ENCODE measurements at places on chromosomes 4 and X.

GRCh38 chrX:129659141-129659540, 4.4 kb upstream of the APLN start:
- no peaks in the 10 kb centered on the region for H3K4me1 ChIP-seq
- H3K27me3 ChIP-seq = no peaks in the 10 kb centered on the region
- no peaks in the 10 kb centered on the region for H3K36me3 ChIP-seq
- no peak overlapping the region for H3K4me3 ChIP-seq

DNA sequence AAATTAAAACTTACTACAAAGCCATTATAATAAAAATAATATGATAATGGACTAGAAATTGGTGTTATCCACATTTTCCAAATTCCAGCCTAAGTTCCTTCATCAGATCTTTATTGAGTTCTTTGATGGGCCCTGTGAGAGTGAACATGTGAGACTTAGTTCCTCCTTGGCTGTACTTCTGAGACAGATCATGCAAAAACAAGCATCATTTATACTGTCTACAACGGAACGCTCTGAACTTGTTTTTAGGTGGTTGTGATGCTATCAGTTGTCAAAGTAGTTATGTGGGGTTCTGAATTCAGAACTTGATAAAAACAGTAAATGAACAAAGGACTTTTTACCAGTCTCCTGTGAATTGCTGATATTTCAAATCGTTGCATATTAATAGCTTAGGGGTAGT, 48.9 kb downstream of the JADE3 start:
- peaks cover under 1% of the 10 kb centered on the region for H3K4me1 ChIP-seq
- H3K4me3 ChIP-seq = no peak overlapping the region
- DNase-seq = no peak
- no peaks in the 10 kb centered on the region for H3K36me3 ChIP-seq
- H3K27ac ChIP-seq = no peak overlapping the region

DNA sequence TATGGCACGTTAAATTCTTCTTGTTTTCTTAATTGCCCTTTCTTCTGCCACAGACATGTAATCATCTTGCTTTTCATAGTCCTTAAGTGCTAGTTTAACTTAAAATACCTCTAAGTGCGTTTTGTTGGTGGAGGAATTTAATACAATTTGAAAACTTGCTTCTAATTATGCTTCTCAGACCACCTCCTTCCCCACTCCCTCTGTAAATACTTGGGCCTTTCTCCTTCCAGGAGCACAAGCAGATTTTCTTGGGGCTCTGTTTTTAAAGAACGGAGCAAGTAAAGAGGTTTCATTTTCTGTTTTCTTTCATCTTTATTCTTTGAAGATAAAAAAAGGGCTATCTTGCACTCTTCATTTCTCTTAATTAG, 559 bp upstream of the PCDH18 start:
- peaks cover 5% of the 10 kb centered on the region for H3K27me3 ChIP-seq
- H3K4me3 ChIP-seq = peak overlapping the region; percentile 54
- peaks cover 1% of the 10 kb centered on the region for H3K36me3 ChIP-seq
- H3K27ac ChIP-seq = peak overlapping the region; percentile 79
- no peak for DNase-seq

GRCh38 chrX:15694941-15695451, 30.4 kb upstream of the CLTRN start:
- no peak for DNase-seq
- H3K27me3 ChIP-seq = no peaks in the 10 kb centered on the region
- peaks cover 83% of the 10 kb centered on the region for H3K36me3 ChIP-seq
- H3K4me3 ChIP-seq = no peak overlapping the region

- H3K4me1 ChIP-seq = no peaks in the 10 kb centered on the region
- no peak for DNase-seq
- no peaks in the 10 kb centered on the region for H3K36me3 ChIP-seq
- H3K4me3 ChIP-seq = no peak overlapping the region
- no peaks in the 10 kb centered on the region for H3K27me3 ChIP-seq
Measured at GRCh38 chr4:120198411-120198810, 131.8 kb upstream of the MAD2L1 start.

GRCh38 chrX:79146640-79147390, 2.3 kb downstream of the GPR174 start:
- no peaks in the 10 kb centered on the region for H3K4me1 ChIP-seq
- no peak overlapping the region for H3K27ac ChIP-seq
- no peak for DNase-seq
- no peaks in the 10 kb centered on the region for H3K27me3 ChIP-seq
- H3K36me3 ChIP-seq = no peaks in the 10 kb centered on the region

- no peaks in the 10 kb centered on the region for H3K27me3 ChIP-seq
- no peaks in the 10 kb centered on the region for H3K36me3 ChIP-seq
Measured at GRCh38 chrX:45803383-45803921, 602.8 kb upstream of the DIPK2B start.

GRCh38 chr4:7017446-7018048, 25.6 kb upstream of the TADA2B start:
- H3K27ac ChIP-seq = no peak overlapping the region
- H3K4me3 ChIP-seq = no peak overlapping the region
- H3K27me3 ChIP-seq = no peaks in the 10 kb centered on the region
- no peaks in the 10 kb centered on the region for H3K4me1 ChIP-seq
- H3K36me3 ChIP-seq = peaks cover 87% of the 10 kb centered on the region

DNA sequence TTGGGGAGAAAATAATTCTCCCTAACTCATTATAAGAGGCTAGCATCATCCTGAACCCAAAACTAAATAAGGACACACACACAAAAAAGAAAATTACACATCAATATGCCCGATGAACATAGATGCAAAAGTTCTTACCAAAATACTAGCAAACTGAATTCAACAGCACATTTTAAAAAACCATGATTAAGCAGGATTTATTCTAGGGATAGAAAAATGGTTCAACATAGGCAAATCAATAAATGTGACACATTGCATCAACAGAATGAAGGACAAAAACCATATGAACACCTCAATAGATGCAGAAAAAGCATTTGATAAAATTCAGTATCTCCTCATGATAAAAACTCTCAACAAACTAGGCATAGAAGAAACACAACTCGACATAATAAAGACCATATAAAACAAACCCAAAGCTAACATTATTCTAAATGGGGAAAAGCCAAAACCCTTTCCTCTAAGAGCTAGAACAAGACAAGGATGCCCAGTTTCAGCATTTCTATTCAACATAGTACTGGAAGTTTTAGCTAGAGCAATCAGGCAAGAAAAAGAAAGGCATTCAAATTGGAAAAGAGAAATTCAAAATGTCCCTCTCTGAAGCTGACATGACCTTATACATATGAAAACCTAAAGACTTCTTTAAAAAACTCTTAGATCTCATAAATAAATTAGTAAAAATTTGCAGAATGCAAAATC, 200.9 kb downstream of the NKX6-1 start:
- H3K27me3 ChIP-seq = no peaks in the 10 kb centered on the region
- H3K27ac ChIP-seq = no peak overlapping the region
- H3K36me3 ChIP-seq = no peaks in the 10 kb centered on the region

DNA sequence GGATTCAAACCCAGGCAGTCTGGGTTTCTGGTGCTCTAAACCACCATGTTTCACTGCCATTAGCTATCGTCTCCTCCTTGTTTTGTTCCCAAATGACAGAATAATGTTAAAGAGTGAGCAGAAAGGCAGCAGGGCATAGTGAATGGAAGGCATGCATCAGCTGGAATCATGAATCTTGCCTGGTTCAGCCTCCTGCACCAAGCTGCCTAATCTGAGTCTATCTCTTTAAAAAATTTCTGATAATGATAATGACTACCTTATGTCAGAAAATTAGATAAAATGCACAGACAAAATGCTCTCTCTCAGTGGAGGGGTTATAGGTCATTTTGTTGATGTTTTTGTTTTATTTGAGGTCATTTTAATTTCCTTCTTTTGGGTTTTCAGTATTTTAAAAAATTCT, 187.4 kb downstream of the RASL11B start:
- H3K27ac ChIP-seq = no peak overlapping the region
- H3K27me3 ChIP-seq = no peaks in the 10 kb centered on the region
- H3K4me1 ChIP-seq = no peaks in the 10 kb centered on the region
- no peaks in the 10 kb centered on the region for H3K36me3 ChIP-seq

- H3K4me1 ChIP-seq = no peaks in the 10 kb centered on the region
- no peak overlapping the region for H3K4me3 ChIP-seq
- H3K27ac ChIP-seq = no peak overlapping the region
- H3K36me3 ChIP-seq = no peaks in the 10 kb centered on the region
Measured at GRCh38 chr4:73021634-73022033, 47.9 kb downstream of the COX18 start.

- no peak overlapping the region for H3K27ac ChIP-seq
- no peaks in the 10 kb centered on the region for H3K36me3 ChIP-seq
- H3K27me3 ChIP-seq = no peaks in the 10 kb centered on the region
- DNase-seq = no peak
- H3K4me1 ChIP-seq = no peaks in the 10 kb centered on the region
Measured at GRCh38 chrX:139831675-139832456, 101.0 kb downstream of the ATP11C start.

GRCh38 chrX:134570509-134570846, 87.8 kb downstream of the PLAC1 start:
- no peaks in the 10 kb centered on the region for H3K36me3 ChIP-seq
- H3K4me3 ChIP-seq = no peak overlapping the region
- no peak for DNase-seq

GRCh38 chr4:105527081-105527480, 25.3 kb upstream of the ARHGEF38 start:
- no peak for DNase-seq
- no peaks in the 10 kb centered on the region for H3K27me3 ChIP-seq
- no peak overlapping the region for H3K27ac ChIP-seq
- no peaks in the 10 kb centered on the region for H3K4me1 ChIP-seq

GRCh38 chr4:55312489-55313101, 33.4 kb upstream of the SRD5A3 start:
- no peak for DNase-seq
- no peaks in the 10 kb centered on the region for H3K27me3 ChIP-seq
- H3K36me3 ChIP-seq = no peaks in the 10 kb centered on the region
- H3K27ac ChIP-seq = no peak overlapping the region
- H3K4me3 ChIP-seq = no peak overlapping the region

GRCh38 chr4:82799006-82799881, 648 bp upstream of the SCD5 start:
- H3K27ac ChIP-seq = peak overlapping the region; percentile 46
- H3K4me3 ChIP-seq = peak overlapping the region; percentile 61
- H3K27me3 ChIP-seq = peaks cover 10% of the 10 kb centered on the region
- peaks cover 22% of the 10 kb centered on the region for H3K4me1 ChIP-seq
- no peaks in the 10 kb centered on the region for H3K36me3 ChIP-seq

DNA sequence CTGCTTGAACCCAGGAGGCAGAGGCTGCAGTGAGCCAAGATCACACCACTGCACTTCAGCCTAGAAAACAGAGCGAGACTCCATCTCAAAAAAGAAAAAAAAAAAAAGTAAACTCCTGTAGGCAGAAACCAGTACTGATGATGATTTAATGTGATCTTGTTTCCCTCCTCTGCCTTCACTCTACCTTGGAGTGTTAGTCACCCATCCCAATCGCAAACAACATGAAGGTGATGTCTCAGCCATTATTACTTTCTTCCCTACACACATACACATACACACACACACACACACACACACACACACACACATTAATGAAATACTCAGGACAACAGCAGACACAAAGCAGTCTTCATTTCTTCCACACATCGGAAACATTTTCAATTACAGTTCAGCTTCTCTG, 15.6 kb downstream of the XKRX start:
- H3K4me3 ChIP-seq = no peak overlapping the region
- H3K27me3 ChIP-seq = no peaks in the 10 kb centered on the region
- no peaks in the 10 kb centered on the region for H3K36me3 ChIP-seq

DNA sequence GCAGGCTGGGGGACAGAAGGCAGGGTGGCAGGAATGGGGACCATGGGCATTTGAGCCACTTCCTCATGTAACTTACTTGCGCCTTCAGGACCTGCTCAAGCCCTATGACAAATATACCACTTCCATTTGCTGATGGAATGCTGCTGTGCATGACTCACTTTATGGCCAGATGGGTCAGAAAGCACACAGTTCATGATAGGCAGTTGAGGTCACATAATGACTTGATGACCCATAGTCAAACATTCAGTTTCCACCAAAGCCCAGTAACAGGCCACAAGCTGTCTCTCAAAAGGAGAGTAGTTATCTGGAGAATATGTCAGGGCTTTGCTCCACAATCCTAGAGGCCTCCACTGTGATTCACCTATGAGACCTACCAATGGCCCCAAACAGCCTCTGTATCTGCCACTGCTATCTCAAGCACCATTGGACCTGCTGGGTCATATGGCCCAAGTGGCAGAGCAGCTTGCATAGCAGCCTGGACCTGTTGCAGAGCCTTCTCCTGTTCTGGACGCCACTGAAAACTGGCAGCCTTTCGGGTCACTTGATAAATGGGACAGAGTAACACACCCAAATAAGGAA, 5.3 kb upstream of the PAPSS1 start:
- no peaks in the 10 kb centered on the region for H3K4me1 ChIP-seq
- DNase-seq = no peak
- H3K4me3 ChIP-seq = no peak overlapping the region
- H3K27me3 ChIP-seq = no peaks in the 10 kb centered on the region

- H3K27ac ChIP-seq = peak overlapping the region; percentile 63
- no peak for DNase-seq
- H3K36me3 ChIP-seq = no peaks in the 10 kb centered on the region
- H3K4me1 ChIP-seq = no peaks in the 10 kb centered on the region
- no peaks in the 10 kb centered on the region for H3K27me3 ChIP-seq
Measured at GRCh38 chr4:38166768-38167167, 206.6 kb downstream of the PTTG2 start.

DNA sequence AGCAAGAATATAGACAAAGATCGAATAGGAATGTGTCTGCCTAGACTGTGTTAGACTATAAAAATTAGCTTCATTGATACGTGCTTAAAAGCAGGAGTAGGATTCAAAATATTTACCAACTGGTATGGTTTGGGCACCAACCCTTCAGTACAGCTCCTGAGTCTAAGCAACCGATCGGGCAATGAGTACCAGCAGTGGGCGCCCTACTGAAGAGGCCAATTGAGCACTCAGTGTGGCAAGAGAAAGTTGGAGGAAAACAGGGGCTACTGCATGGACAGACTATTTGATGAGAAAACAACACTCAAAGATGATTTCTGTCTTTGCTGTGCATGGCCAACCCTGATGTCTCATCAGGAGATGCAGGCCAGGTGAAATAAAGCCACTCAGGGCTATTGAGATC, 176.0 kb upstream of the NWD2 start:
- H3K27ac ChIP-seq = no peak overlapping the region
- no peak overlapping the region for H3K4me3 ChIP-seq
- H3K27me3 ChIP-seq = no peaks in the 10 kb centered on the region
- no peaks in the 10 kb centered on the region for H3K4me1 ChIP-seq

DNA sequence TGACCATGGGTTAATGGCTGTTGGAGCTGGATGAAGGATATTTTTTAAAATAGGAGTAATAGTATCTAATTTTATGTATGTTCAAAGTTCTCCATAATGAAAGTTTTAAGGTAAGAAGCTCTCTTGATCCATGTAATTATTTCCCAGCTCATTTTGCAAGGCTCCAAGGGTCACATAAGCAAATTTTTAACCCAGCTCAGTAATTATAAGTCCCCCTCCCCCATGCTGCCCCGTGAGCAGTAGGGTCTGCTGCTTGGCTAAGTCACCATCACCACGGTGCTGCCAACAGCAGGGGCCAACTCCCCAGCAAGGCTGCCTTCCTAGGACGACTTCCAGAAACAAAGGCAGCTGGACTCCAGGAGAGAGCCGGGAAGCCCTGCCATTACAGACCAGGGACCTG, 340.0 kb downstream of the FBXW7 start:
- H3K36me3 ChIP-seq = no peaks in the 10 kb centered on the region
- H3K27me3 ChIP-seq = no peaks in the 10 kb centered on the region
- H3K4me3 ChIP-seq = no peak overlapping the region
- no peak for DNase-seq

- peaks cover 11% of the 10 kb centered on the region for H3K36me3 ChIP-seq
- DNase-seq = no peak
- no peak overlapping the region for H3K4me3 ChIP-seq
- no peaks in the 10 kb centered on the region for H3K4me1 ChIP-seq
Measured at GRCh38 chr4:39541987-39542610, 14.9 kb upstream of the UGDH start.

Measured in heart right ventricle (tissue), 16 donors.